ENCODE measurements at places on chromosomes 4 and X.
A peak's percentile ranks its signal among the peaks of the same experiment; 100 is the strongest.

GRCh38 chrX:40755291-40756249 is 20.2 kb upstream of the MED14 start:
- DNase-seq = no peak

GRCh38 chrX:70398899-70399298 is 24.2 kb upstream of the GDPD2 start:
- no peak for DNase-seq

DNA sequence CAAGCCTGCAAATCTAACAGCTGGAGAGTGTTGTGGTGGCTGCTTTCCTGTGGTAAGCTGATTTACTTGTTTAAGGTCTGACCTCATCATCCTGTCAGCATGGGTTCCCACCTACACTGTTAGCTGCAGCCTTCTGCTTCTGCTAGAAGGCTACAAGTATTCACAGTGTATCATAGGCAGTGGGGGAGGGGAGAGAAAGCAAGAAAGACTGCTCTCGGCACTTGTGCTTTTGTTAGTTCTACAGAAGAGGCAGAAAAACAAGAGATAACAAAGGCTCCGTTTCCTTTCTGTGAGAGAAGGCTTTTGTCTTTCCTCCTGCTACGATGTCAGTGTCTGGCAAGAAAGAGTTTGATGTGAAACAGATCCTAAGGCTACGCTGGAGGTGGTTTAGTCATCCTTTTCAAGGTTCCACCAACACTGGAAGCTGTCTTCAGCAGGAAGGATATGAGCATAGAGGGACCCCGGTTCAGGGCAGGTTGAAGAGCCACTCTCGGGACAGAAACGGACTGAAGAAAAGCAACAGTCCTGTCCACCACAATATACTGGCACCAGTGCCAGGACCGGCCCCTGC is at the start of gene KLHL4:
TSS of gene KLHL4 (plus strand) at position 232 of the 571 bp plus-strand sequence. CDS start at position 324, 92 bp downstream.
- peak; percentile 34 for DNase-seq

- DNase-seq = no peak
Observed at GRCh38 chr4:8780086-8780485, 91.6 kb downstream of the HMX1 start.

DNA sequence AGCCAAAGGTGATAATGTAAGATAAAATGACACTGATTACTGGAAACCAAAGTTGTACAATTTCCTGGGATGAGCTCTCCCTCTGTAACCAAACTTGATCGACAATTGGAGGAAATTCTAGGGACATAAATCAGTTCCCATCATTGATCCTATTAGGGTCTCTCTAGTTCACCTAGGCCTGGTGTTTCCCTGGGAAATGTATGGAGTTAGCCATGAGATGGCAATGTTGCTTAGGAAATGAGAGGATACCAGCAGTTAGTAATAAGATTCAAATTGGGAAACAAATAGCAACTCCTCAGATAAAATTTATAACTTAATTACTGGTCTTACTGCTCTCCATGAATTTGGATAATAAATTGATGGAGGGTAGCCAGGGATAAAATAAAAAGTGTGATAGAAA is 52.2 kb downstream of the SPATA18 start:
- no peak for DNase-seq

DNA sequence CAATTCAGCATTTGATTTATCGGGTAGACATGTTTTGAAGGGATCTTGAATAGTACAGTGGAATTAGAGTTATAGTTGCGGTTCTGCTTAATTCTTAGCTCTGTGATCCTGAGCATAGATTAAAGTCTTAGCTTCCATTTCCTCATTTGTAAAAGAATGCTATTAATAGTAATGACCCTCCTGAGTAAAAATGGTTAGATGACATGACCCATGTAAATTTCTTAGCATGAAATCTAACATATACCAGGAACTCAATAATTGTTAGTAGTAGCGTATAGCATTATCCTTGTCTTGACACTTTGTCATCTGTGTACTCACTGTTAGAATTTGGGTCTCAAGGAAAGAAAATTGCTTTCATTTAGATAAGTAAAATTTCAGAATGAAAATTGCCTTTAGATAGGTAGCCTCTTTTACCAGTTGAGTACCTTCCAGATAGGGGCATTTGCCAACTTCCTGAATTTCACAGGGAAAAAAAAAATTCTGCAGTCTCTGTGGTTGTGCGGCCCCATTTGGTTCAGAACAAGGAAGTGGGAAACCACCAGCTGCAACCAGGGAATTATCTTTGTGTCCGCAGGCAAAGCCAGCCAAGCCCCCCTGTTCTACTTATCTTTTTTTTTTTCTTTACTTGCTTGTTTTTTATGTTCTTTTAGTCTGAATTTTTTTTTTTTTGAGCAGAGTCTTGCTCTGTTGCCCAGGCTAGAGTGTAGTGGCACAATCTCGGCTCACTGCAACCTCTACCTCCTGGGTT is 86.9 kb downstream of the TMEM164 start:
- DNase-seq = no peak

GRCh38 chrX:109936114-109936513 is 66.8 kb upstream of the TMEM164 start:
- no peak for DNase-seq

- DNase-seq = no peak
Observed at GRCh38 chr4:140757232-140757630, 1.0 kb upstream of the TBC1D9 start.

GRCh38 chr4:128528793-128529553 is 241.4 kb upstream of the PGRMC2 start:
- no peak for DNase-seq

GRCh38 chr4:114839986-114840385 is 241.4 kb downstream of the UGT8 start:
- no peak for DNase-seq

DNA sequence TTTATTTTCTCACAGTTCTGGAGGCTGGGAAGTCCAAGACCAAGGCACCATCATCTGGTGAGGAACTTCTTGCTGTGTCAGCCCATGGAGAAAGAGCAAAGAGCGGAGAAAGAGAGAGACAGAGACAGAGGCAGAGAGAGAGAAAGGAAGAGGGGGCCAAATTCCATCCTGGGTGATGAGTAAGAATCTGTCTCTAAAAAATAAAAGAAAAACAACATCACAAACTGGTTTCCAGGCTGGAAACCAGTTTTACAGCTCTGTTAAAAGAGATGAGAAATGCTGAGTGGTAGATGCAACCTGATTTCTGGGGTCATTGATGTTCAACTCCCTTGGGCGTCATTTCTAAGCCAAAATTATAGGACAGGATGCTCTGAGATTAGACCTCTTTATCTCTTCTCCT is 72.9 kb downstream of the SHOX start:
- DNase-seq = no peak

- no peak for DNase-seq
Observed at GRCh38 chrX:123797543-123798447, 62.1 kb upstream of the XIAP start.

DNA sequence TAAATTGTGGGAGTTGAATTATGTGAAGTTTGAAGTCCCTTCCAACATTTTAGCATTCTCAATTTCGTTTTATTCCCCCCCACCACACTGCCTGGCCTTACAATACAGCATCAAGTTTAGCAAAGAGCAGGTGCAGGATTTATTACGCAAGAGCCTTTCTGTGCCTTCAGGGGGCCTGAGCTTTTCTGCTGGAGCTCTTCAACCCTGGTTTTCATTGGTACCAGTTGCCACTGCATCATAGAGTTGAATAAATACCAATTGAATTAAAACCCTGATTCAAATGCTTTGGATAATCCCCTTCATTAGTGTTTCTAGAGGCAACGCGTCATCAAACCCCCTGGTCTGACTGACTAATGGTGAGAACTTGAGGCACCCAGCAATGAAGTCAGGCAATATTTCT is 43.6 kb upstream of the KIT start:
- DNase-seq = no peak

GRCh38 chr4:87011340-87012034 is 76.7 kb downstream of the AFF1 start:
- DNase-seq = no peak

DNA sequence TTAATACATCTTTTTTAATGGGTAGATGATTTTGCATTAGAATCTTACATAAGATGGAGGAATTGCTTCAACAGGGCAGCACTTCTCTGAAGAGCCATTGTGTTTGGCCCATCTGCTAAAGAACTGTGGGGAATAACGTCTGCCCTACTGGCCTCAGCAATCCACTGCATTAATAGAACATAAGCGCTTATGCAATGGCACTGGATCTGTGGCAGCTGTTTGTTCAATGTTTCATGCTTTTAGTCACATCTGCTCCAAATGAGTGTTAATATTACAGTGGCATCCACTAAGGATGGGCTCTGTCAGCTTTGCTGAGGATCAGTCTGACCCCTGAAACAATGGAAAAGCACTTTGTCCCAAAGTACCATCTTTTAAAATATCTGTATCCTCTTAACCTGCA is 279.0 kb upstream of the GK2 start:
- DNase-seq = no peak
